ENCODE measurements at places on chromosomes 11 and 22.

DNA sequence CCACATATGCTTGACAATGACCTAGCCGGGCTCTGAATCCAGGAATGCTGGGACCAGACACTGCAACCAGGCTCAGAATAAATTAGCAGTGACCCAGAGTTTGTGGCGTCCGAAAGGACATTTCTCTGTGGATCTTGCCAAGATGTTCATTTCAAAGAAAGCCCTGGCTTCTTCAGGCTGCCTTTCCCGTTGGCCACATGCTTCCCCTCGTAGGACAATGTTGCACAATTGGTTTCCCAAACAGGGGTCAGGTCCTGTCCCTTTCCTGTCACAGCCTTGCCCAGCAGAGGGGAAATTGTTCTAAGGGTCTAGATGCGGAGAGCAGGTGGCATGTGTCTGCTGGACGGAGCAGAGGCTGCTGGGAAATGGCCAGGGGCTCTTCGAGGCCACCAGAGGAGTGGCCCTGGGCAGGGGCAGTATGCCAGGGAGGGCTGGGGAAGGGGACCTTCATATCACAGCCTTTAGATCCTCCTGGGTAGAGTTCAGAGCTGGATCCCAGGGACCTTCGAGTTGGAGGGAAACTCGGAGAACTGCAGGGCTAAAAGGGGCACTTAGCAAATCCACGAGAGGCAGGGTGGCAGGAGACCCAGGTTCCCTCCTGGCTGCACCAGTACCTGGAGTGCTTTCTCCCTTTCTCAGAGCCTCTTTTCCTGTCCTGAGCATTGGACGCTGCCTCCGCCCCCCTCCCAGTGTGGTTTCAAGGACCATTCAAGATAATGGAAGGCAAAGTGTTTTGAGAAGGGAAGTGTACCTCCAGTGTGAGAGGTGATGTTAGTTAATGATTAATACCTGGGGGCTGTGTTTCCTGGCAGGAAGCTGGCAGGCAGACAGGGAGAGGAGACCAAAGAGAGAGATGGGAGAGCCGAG lies 42.3 kb downstream of the C11orf96 start:
- no peak for DNase-seq

- DNase-seq, result no peak
Measured at GRCh38 chr11:64974124-64974523, 2.2 kb upstream of the MAJIN start.

DNA sequence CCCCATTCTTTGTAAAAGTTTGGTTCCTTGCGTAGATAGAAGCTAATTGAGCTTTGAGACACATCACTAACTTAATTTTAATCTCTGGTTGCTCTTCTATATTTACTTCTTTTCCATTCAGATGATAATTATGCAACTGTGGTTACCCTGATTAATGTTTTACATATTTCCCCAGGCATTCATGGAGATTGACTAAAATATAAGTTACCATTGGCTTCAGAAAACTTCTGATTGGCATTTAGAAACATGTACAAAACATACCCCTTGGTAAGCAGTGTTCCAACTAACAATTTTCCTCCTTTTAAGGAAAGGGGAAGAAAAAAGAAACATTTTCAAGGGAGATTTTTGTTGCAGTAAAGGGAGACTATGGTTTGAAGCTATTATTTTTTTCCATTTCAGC lies 43.9 kb downstream of the FAT3 start:
- no peak for DNase-seq

DNA sequence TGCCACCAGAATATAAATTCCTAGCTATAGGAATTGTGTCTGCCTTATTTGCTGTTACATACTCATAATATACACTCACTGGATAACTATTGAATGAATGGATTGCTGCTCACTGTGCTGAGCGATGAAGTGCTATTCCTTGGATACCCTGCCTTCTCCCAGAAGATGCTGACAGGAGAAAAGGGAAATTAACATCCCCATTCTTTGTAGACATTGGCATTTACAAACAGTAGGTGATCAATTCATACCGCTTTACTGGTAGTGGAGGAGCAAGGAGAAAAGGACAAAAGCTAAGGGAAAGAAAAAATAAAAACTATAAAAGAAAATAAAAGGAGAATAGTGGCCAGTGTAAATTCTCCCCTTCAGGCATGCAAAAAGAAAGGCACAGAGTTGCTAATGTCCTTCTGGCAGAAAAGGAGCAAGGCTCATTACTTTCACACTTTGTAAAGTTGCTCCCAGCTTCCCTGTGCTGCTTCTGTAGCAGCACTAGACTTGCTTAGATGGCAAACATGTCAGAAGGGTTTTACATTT lies 183.0 kb downstream of the LUZP2 start:
- DNase-seq, result no peak

DNA sequence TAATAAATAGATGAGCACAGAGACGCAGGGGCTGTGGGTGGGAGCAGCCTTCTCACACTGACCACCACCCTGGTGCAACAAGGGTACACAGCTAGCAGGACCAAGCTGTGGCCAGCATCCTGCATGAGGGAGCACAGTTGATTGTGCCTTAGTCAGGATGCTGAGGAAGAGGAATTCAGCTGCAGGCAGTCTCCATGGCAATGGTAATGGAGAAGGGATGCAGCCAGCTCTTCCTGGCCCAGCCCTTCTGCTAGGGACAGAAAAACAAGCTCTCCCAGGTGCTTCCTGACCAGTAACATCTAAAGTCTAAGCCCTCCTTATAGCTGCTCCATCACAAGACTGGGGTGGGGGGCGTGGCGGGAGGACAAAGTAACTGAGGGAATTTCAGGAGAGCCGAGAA lies 363.5 kb downstream of the BUD13 start:
- DNase-seq, result no peak

GRCh38 chr11:14454861-14455632 lies 44.6 kb downstream of the COPB1 start:
- no peak for DNase-seq

DNA sequence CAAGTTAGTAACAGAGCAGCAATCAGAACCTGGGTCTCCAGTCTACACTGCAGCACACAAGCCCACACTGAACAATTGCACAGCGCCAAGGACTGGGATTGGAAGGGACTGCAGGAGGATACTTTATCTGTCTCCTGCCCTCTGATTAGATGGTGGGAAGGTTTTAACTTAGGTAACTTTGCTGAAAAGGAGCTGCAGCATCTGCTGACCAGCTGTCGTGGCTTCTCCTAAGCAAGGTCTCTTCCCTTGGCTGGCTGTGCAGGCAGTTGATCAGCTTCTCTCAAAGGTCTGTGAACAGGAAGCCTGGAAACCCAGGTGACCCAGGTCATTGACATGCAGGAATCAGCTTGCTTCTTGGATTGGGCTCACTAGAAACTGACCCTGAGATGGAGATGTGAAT lies 82.4 kb downstream of the ISX start:
- no peak for DNase-seq

- no peak for DNase-seq
Measured at GRCh38 chr22:30288419-30289140, 725 bp downstream of the CASTOR1 start.

DNA sequence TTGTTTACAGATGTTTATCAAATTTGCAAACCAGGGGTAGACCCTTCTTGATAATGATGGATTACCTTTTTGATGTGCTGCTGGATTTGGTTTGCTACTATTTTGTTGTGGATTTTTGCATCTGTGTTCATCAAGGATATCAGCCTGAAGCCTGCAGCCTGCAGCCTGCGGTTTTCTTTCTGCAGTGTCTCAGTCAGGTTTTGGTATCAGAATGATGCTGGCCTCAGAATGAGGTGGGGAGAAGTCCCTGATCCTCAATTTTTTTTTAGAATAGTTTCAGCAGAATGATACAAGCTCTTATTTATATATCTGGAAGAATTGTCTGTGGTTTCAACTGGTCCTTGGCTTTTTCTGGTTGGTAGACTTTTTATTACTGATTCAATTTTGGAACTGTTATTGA lies 19.7 kb upstream of the RAB38 start:
- DNase-seq, result no peak

GRCh38 chr11:10005955-10006525 lies 288.0 kb downstream of the SBF2 start:
- no peak for DNase-seq

DNA sequence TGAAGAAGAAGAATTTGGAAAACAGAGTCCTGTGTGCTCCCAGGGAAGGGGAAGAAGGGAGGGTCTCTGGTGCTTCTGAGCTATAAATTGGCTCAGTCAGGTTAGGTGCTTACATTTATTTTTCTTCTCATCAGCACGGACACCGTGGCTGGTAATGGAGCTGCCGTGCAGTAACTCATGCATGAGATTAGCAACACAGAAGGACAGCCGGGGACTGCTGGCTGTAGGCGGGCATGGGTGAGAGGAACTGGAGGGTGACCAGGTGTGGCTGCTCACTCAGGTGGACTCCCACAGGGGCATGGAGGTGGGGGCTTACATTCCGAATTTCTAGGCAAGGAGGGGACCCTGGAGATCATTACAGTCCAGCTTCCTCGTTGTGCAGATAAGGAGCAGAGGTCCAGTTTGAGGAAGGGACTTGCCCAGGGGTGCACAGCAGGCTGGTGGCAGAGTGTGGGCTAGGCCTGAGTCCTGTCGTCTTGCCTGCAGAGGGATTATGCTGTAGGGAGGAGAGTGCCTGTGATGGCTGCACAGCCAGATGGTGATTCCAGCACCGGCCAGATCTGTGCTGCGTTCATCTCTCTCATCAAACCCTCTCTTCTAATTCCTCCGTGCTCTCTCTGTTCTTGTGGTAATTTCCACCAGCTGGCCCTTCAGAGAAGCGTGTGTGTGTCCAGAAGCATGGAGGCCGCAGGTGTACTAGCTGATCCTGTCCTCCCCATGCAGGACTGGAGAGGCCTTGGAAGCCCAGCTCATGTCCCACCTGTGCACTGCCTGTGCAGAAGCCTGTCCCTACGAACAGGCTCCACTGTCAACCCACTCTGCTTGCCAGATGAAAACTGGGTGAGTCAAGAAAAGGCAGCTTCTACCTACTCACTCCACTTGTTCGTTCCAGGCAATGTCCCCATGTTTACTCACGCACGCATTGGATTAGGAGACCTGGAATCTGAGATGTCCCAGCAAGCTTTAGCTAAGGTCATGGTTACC lies 78.9 kb downstream of the NTM start:
- no peak for DNase-seq

- DNase-seq, result peak; percentile 20
Measured at GRCh38 chr11:31805037-31805628, 6.0 kb downstream of the PAX6 start.

GRCh38 chr22:26561756-26562417 lies 28.0 kb downstream of the TPST2 start:
- DNase-seq, result no peak

DNA sequence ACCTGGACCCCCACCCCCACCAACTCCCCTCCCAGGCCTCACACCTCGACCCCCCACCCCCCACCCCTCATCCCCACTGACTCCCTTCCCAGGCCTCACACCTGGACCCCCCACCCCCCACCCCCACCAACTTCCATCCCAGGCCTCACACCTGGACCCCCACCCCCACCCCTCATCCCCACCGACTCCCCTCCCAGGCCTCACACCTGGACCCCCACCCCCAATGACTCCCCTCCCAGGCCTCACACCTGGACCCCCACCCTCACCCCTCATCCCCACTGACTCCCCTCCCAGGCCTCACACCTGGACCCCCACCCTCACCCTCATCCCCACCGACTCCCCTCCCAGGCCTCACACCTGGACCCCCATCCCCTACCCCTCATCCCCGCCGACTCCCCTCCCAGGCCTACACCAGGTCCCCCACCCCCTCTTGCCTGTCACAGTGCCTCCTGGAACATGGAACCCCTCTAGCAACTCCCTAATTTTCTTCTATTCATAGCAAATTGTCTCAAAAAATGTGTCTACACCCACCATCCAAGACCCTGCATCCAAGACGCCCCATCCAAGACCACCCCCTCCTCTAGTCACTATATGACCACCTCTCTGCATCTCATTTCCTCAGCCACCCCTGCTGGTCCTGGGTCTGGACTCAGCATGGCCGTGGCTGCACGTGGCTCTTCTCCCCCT lies 36.9 kb upstream of the BRSK2 start:
- no peak for DNase-seq

- peak; percentile 17 for DNase-seq
Measured at GRCh38 chr11:71563406-71563805, 2.0 kb upstream of the KRTAP5-10 start.

DNA sequence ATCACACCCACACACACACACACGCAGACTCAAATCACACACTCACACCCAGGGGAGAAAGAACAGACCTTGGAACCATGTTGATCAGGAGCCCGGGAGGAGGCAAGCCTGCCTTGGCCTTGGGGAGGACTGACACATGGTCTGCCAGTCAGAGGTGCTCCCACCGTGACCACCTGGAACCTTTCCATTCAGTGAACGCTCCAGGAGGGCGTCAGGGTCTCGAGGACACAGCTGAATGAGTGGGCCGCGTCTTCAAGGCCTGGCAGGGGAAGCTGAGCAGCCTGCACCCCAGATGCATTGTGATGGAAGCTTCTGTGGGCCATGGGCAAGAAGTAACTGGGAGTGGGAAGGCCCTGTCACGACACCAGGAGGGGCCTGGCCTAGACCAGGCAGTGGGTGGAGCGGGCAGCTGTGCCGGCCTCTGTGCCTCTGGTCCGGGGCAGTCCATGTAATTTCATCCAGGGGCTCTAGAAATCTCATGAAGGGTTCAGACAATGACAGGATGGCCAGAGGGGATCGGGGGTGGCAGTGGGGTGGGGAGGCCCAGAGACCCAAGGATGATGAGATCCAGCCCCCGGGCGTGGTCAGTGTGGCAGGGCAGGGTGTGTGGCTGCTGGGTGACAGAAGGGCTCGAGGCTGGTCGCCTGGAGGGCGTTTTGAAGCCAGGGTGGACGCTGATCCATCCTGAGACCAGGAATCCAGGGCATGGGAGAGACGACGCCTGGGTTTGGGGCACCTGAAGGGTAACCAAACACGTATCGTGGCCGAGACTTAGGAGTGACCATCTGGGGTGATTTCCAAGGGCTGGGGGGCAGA lies 53.7 kb downstream of the IGF2 start:
- DNase-seq, result no peak

DNA sequence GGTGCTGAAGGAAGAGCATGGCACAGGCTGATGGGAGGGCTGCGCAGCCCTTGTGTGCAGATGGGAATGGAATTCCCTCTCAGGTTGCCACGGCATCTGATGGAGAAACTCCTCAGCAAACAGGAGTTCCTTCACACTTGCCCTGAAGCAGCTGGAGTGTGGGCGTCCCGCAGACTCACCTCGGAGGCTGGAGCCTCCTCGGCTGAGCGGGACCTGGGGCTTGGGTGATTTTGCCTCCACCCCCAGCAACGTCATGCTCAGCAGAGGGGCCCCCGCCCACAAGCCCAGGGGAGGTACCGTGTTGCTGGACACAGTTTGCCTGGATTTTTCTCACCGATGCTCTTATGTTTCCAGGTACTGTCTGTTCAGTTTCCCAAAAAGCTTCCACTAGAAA lies 63.4 kb downstream of the MYO7A start:
- DNase-seq, result no peak
